ENCODE measurements at places on chromosomes 3 and 15.

- DNase-seq = no peak
Observed at GRCh38 chr15:75043509-75044257, 20.3 kb downstream of the PPCDC start.

- no peak for DNase-seq
Observed at GRCh38 chr3:177335728-177336127, 138.4 kb upstream of the TBL1XR1 start.

GRCh38 chr3:151880416-151880690 lies 6.9 kb downstream of the SUCNR1 start:
- DNase-seq = no peak

- DNase-seq = no peak
Observed at GRCh38 chr3:39134305-39134704, 19.1 kb downstream of the CSRNP1 start.

- DNase-seq = no peak
Observed at GRCh38 chr15:67559158-67559557, 16.7 kb downstream of the MAP2K5 start.

DNA sequence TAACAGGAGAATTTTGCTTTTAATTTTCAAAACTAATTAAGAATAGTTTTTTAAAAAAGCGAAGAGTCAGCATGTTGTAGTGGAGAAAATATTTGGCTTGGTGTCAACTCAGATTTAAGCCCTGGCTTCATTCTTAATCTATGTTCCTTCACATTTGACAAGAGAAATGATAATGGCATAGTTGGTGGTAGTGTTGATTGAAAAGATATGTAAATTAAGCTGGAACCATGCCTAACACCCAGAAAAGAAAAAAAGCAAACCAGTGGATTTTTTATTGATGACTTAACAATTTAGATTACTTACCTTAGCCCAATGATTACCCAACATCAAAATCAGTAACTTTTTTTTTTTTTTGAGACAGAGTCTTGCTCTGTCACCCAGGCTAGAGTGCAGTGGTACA lies 27.4 kb downstream of the TCAIM start:
- no peak for DNase-seq

- DNase-seq = no peak
Observed at GRCh38 chr15:101120473-101120872, 131.4 kb downstream of the CHSY1 start.

DNA sequence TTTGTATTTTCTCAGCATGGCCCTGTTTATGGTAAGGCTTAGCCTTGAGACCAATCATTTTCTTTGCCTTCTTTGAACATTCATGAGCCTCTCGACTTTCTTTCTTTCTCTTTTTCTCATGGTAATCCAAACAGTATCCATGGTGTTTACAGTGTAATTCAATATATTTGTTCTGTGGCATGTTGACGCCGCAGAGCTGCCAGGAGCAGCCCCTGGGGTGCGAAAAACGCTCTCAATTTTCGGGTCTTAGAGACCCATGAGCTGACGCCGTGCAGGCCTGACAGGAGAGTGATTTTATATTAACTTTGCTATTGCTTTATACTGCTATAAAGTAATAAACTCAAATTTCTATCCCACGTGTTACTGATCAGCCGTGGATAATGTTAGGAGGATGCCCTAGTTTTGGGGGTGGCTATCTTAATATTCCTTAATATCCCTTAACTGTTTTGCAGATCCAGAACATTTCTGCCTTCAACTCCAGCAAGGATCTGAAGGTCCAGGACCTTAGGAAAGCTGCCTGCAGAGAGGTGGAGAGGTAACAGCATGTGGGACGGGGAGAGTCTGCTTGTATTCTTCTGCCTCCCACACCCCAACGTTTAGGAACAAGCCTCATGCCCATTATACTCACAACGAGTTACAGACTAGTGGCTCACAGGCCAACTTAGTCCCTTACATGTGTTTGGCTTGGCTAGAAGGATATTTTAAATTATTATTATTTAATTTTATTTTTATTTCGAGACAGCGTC lies 29.3 kb upstream of the MYO1E start:
- DNase-seq = no peak

- no peak for DNase-seq
Observed at GRCh38 chr3:114856835-114857234, 290.3 kb downstream of the ZBTB20 start.

GRCh38 chr3:71504250-71505036 lies 79.1 kb downstream of the FOXP1 start:
- no peak for DNase-seq

DNA sequence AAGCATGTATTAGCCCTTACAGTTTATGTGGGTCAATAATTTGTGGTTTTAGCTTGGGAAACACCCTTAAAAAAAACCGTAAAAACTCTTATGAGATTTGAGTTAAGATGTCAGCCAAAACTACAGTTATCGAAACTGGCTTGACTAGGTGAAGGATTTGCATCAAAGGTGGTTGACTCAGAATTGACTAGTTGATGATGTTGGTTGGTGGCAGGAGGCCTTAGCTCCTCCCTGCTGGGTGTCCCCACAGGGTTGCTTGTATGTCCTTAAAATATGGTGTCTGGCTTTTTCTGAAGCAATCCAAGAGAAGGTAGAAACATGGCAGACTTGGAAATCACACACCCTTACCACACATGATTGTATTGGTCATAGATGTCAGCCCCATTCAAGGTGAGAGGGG lies 305.1 kb downstream of the ROBO2 start:
- no peak for DNase-seq

DNA sequence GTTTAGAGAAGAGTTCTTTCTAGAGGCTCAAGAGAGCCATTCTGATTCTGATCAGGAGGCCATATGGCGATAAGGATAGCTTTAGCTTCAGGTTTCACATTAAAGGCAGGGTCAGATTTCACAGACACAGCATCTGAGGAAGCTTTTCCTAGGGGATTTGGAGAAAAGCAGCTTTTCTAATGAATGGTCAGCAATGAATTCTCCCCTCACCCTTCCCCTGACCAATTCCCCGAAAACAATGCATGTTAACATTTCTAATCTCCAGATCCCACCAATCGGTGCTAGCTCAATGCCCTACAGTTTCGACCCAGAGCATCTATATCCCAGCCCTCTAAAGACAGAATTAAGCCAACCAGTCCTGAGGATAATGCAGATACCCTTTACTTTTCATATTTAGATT lies 9.8 kb downstream of the AGBL1 start:
- DNase-seq = no peak

All from NCI-H187 (cell line).